ENCODE measurements at places on chromosomes 13 and 19.

DNA sequence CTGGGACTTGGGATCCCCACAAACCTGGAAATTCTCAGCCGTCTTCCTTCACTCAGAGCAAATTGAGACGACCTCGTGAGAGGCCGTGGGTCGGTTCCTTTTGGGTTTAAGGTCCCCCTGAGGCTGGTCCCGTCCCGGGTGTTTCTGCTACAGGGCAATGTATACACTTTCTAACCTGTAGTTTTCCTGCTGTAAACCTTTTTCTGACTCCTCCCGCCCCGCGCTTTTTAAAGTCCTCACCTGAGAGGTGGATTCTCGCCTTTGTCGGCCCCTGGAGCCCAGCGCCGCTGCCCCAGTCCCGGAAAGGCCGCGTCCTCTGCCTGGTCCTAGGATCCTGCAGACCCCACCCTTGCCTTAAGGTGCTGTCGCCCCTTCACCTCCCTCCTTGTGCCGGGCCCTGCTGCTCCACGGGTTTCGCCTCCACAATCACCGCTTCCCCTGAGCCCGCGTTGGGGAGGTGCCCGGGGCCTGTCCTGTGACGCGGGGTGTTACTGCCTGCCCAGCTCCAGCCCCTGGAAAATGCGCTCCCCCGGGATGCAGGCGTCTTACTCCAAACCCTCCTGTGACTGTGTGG, 391 bp downstream of the ZNF761 start:
- DNase-seq, result no peak

DNA sequence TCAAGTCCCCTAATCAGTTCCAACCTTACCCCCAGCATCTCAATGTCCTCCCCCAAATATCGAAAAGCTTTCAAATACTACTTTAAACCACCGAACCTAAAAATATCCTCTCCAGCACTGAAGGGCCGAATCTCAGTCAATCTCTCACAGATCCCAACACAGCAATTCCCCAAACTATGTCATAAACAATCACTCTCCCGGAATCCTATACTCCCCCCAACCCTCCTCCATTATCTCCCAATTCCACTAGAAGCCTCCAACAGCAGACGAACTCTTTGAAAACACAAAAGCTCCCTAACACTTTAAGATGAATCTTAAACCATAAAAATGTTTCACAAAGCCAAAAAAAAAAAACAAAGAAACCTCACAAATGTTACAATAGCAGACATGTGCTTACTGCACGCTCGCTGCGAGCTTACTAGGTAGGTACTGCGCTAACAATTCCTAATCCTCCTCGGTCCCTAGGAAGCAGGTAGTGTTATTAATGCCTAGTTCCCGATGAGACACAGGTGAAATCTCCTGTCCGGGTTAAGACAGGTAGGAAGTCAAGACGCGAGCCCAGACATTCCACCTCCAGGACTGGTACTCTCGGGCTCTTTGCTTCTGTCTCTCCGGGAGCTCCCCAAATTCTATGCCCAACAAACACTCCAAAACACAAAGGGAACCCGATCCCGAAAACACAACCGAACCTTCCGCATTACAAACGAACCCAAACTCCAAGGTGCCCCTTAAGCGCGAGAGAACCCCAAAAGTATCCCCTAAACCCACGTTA, 14.2 kb downstream of the FBXO46 start:
- DNase-seq, result no peak

- no peak for DNase-seq
Measured at GRCh38 chr13:28530729-28531076, 35.8 kb upstream of the FLT1 start.

DNA sequence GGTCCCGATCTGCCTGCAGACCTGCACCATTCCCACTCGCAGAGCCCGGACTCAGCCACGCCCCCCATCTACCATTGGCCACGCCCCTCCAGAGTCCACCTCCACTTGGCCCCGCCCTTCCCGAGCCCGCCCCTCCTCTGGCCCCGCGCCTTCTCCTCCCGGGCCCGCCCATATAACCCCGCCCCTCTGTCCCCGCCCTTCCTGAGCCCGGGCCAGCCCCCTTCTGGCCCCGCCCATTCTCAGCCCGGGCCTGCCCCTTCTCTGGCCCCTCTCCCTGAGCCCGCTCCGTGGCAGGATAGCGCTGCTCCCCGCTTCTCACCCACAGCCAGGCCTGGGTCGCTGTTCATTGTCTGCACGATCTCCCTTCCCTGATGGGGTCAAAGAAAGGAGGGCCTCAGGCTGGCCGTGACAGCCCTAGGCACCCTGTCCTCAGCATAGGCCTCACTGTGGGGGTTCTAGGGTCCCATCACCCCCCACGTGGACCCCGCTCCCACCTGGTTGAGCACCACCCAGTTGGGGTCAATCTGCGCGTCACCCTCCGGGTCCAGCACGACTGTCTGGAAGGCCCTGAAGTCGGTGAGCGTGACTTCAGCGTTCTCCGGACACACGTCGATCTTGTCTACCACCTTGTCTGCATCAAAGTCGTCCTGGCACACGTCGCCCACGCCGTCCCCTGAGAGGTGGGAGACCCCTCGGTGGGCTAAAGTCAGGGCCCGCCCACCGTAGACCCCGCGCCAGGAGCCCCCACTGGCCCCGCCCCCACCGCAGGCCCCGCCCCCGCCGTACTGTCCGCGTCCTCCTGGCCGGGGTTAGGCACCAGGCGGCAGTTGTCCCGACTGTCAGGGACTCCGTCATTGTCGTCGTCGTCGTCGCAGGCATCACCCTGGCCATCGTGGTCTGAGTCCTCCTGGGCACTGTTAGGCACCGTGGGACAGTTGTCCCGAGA, 5.7 kb downstream of the COMP start:
- DNase-seq, result no peak

DNA sequence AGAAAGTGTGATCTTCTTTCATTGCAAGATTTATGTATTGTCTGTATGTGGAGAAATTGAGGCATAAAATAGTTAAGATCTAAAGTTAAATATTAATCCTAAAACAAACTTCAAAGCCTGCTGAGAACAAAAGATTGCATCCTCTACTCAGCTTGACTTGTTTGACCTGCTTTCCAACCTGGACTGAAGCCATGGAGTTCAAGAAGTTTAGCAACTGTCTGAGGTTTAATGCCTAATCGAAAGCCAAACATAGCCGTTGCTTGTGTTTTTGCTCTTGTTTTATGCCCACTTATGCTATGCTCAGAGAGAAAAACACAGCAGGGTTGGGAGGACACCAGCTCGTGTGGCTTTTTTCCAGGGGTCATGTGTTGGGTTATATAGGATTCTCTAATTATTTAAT, 135.6 kb downstream of the NUFIP1 start:
- DNase-seq, result no peak

DNA sequence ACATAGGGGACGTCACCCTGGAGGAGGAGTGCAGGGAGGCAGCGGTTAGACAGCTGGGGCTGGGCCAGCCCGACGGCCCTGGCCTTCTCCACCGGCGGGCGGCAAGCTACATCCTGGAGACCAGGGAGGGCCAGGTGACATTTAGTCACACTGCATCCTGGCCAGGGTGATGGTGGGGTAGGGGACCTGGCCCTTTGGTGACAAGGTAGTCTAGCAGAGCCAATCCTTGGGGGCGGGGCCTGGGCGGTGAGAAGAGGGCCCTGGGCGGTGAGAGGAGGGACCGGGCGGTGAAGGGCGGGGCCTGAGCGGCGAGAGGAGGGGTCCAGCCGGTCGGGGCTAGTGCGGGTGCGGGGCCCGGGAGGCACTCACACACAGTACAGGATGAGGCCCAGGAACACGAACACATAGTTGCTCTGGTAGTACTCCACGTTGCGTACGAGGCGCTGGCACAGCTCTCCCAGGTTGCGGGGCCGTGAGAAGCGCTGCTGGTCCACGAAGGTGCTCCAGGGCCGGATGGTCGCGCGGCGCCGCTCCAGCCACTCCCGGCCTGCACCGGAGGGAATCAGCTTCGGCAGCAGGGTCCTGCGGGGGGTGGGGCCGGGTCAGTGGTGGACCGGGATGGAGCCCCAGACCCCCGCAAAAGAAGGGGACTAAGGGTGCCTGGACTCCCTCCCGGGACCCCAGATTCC, 610 bp downstream of the RABAC1 start:
- peak; percentile 11 for DNase-seq

- no peak for DNase-seq
Measured at GRCh38 chr13:89746554-89746953, 1600.9 kb upstream of the MIR17HG start.

GRCh38 chr19:45069056-45069455, 7.2 kb downstream of the ZNF296 start:
- no peak for DNase-seq

DNA sequence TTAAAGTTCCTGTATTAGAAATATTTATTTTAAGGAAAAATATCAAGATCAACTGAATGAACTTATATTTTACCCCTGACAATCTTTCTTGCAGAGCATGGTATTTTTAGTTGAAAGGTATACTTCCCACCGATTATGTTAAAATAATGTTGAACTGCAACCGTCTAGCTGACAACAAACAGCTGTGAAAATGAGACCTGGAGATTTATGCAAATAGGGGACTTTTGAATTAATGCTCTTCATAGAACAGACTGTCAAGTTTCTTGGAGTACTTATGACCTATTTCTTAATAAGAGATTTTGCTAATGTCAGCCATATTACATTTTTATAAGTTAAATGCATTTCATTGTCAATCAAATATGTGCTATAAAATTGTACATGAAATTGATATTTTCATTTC, 210.9 kb downstream of the NALCN start:
- no peak for DNase-seq

- DNase-seq, result no peak
Measured at GRCh38 chr13:51585696-51586095, 1.4 kb downstream of the WDFY2 start.
